Activated CD4-positive, alpha-beta memory T cell treated with anti-CD3 and anti-CD28 coated beads for 36 hours (primary cell): ENCODE measurements at places on chromosomes 4 and X. TPM values are rescaled to one million over a fixed set of nuclear protein-coding genes. Genes with fewer than 3 reads are reported as not detected.

DNA sequence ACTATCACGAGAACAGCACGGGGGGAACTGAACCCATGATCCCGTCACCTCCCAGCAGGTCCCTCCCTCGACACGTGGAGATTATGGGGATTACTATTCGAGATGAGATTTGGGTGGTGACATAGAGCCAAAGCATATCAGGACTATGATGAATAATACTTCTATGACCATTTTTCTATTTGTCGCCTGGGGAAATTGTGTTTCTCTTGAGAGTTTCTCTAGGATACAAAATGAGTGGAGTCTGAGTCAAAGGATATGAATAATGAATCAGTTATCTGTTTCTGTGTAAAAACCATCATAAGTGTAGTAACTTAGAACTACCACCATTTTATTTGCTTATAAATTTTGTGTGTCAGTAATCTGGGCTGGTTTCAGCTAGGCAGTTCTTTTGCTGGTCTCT, 533.0 kb upstream of the ARX start:
- DNase-seq, result no peak

Gene BEX1
- total RNA-seq, result 0.45 TPM

Gene CPLX1
- 0.61 TPM for total RNA-seq

DNA sequence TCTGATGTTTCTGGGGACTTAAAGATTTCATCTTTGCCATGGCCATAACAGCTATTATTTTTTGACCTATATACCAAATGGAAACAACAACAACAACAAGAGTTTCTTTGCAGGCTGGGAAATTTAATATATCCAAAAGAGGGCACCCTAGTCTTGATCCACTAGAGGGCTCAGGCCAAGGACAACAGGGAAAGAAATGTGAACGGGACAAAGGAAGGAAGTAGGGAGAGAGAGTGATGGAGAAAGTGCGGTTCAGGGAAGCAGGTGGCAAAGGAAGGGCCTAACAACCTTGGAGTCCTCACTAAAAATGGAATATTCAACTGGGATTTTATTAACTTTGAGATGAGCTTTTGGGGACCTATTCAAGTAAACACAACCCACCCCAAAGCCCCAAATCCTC, 67.8 kb upstream of the SCML1 start:
- no peak for DNase-seq

DNA sequence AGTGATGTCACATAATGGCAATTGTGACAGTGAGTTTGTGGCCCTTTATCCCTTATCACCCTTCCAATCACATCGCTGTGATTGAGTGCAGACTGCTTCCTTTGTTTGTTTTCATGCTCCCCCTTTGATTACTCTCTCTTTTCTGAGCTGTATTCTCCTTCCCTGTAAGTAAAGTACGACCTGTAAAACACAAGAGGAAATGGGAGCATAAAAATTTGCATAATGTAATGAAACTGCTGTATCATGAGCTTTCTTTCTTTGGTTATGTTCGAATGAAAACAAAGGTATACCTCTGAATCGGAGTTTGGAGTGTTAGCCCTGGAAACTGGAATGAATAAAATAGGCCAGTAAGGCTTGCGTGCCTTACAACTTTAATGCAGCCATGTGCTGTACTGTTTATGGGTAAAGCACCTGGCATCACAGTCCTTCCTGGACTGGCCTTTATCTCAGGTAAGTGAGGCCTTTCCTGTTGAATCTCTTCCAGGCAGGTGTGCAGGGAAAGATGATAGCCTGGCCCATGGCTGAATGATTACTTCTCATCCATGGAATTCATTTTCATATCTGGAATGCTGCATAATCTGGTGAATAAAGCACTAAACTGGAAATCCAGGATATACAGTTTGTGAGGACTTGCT, 26.6 kb upstream of the HS3ST1 start:
- DNase-seq, result no peak

GRCh38 chrX:118216087-118216486, 99.5 kb upstream of the KLHL13 start:
- DNase-seq, result no peak
